Calu3 (cell line): ENCODE measurements at places on chromosomes 5 and 9. TPM values are rescaled to one million over a fixed set of nuclear protein-coding genes. Genes with fewer than 3 reads are reported as not detected.

The DMRTA1 gene
- 2.8 and 2.9 TPM in 2 replicates for total RNA-seq

DNA sequence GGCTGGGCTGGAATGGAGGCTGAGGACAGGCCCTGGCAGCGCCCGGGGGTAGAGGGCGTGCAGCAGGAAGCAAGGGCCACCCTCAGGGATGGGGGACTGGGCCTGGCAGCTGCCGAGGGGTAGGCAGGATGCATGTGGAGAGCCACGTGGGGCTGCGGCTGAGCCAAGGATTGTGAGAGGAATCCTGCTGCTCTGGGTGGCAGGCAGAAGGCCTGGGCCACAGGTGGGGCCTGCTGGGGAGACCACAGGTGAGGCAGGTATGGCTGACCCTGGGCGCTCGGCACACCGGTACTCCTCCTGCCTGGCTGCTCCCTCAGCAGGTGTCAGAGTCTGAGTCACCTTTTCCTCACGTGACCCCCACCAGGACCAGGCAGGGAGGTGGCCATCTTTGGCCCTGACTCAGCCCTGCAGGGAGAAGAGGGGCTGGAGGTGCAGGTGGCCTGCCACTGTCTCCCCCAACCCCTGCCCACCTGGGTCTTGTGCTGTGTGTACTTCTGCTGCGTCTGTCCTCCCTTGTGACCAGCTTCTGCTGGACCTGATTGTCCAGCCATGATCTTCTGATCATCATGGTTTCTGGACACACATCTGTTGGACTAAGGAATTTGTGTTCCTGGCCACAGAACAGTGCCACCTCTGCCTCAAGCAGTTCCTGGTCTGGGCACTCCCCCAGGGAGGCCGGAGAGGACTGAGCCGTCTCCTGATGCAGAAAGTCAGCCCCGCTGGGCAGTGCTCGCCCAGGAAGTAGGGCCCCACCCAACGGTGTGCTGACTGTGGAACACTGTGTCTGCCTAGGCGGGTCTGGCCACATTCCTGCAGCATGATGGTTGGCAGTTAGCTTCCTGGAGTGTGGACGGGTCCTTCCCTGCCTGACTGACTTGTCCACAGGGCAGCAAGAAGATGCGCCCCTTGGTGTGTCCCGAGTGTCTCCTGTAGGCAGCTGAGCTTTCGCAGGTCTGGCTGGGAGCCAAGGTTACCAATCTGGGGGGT, 6.4 kb downstream of the ARRDC1 start:
- DNase-seq, result peak; percentile 96

GRCh38 chr9:88538311-88539085, 3.5 kb downstream of the NXNL2 start:
- DNase-seq, result no peak

- peak; percentile 32 for DNase-seq
Observed at GRCh38 chr9:72586388-72587130, 65.2 kb downstream of the TMC1 start.

The FOCAD gene
- total RNA-seq, result 22.5 and 23.8 TPM in 2 replicates

- no peak for DNase-seq
Observed at GRCh38 chr5:175133185-175133584, 310.8 kb downstream of the DRD1 start.

- no peak for DNase-seq
Observed at GRCh38 chr5:158700231-158701006, 399.3 kb downstream of the EBF1 start.

- DNase-seq, result no peak
Observed at GRCh38 chr5:127440831-127441230, 76.6 kb upstream of the PRRC1 start.
